ENCODE measurements at places on chromosomes 5 and 9. TPM values are rescaled to one million over a fixed set of nuclear protein-coding genes. Genes with fewer than 3 reads are reported as not detected.

DNA sequence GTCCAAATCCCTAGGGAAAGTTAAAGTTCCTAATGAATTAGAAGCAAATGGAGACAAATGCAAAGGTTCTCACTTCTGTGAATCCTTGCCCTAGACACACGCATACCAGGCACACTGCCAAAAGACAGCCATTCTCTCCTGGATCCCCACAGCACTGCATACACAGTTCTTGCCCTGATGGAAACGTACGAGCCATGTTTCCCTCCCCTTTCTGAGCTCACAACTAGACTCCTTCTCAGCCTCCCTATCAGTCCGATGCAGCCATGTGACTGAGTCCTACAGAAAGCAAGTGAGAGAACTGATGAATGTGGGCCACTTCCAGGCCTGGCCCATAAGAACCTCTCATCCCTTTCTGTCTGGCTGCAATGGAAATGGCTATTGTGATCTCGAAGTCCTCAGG lies 92.0 kb downstream of the ZNF608 start:
- peaks cover 10% of the 10 kb centered on the region for H3K4me1 ChIP-seq
- no peaks in the 10 kb centered on the region for H3K36me3 ChIP-seq
- no peak overlapping the region for H3K4me3 ChIP-seq
- no peak overlapping the region for H3K27ac ChIP-seq
- no peak for DNase-seq
- peaks cover 24% of the 10 kb centered on the region for H3K27me3 ChIP-seq

GRCh38 chr5:13987843-13988464 lies 43.5 kb upstream of the DNAH5 start:
- H3K27me3 ChIP-seq, result no peaks in the 10 kb centered on the region
- DNase-seq, result peak; percentile 26
- no peak overlapping the region for H3K27ac ChIP-seq
- no peaks in the 10 kb centered on the region for H3K36me3 ChIP-seq

DNA sequence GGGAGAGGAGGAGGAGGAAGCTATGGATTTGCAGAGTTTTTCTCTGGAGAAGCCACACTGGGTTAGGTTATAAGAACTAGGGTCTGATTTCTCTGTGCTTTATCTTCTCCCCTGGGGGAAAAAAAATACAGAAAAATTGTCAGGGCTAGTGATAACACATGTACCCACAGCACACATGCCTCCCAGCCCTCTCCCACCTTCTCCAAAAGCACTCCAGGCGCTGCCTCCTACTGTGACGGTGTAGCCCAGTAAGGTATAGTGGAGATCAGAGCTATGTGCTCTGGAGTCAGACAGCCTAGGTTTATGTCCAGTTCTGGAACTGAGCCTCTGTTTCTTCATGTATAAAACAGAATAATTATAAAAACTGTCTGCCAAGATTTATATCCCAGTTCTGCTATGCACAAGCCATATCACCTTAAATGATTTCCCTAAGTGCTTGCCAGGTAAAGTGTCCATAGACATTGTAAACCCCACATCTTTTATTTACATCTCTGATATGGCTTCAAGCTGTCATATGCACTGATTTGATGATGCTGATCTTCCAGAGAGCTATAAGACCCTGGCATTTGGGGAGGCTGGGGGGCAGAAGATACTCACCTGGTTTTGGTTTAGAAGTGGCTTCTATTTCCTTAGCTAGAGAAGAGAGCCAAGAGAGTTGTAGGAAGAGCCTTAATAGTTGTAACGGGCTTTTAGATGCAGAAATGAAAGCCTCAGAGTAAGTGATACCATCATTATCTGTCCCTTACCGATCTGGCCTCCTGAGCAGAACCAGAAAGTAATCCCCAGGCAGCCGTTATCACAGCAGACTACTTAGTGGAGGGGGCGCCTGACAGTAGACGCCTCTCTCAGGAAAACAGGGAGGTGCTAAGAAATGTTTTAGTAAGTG lies 7.6 kb downstream of the SLC1A3 start:
- no peaks in the 10 kb centered on the region for H3K36me3 ChIP-seq
- DNase-seq, result no peak
- H3K4me3 ChIP-seq, result no peak overlapping the region
- no peak overlapping the region for H3K27ac ChIP-seq
- peaks cover 18% of the 10 kb centered on the region for H3K27me3 ChIP-seq

GRCh38 chr5:76389513-76390154 lies 13.5 kb upstream of the IQGAP2 start:
- peak overlapping the region; percentile 15 for H3K27ac ChIP-seq
- no peak overlapping the region for H3K4me3 ChIP-seq
- peaks cover 57% of the 10 kb centered on the region for H3K4me1 ChIP-seq
- no peak for DNase-seq

- no peaks in the 10 kb centered on the region for H3K27me3 ChIP-seq
- no peak overlapping the region for H3K27ac ChIP-seq
- no peaks in the 10 kb centered on the region for H3K4me1 ChIP-seq
- no peaks in the 10 kb centered on the region for H3K36me3 ChIP-seq
- H3K4me3 ChIP-seq, result no peak overlapping the region
- DNase-seq, result no peak
Observed at GRCh38 chr5:67799732-67800234, 415.8 kb upstream of the PIK3R1 start.

GRCh38 chr5:111254613-111255012 lies 30.4 kb downstream of the CAMK4 start:
- H3K36me3 ChIP-seq, result peaks cover 9% of the 10 kb centered on the region
- H3K27ac ChIP-seq, result peak overlapping the region; percentile 53
- H3K4me3 ChIP-seq, result peak overlapping the region; percentile 56

ENTREP1 gene
- not detected for total RNA-seq

GRCh38 chr9:121622387-121623203 lies 28.8 kb upstream of the DAB2IP start:
- DNase-seq, result no peak
- H3K27me3 ChIP-seq, result peaks cover 6% of the 10 kb centered on the region
- H3K4me3 ChIP-seq, result no peak overlapping the region
- H3K4me1 ChIP-seq, result peaks cover 4% of the 10 kb centered on the region
- H3K36me3 ChIP-seq, result no peaks in the 10 kb centered on the region

PAPPA gene
- not detected for total RNA-seq

- peak overlapping the region; percentile 89 for H3K4me3 ChIP-seq
- H3K4me1 ChIP-seq, result peaks cover 40% of the 10 kb centered on the region
- H3K27me3 ChIP-seq, result no peaks in the 10 kb centered on the region
- peak; percentile 71 for DNase-seq
- peaks cover 40% of the 10 kb centered on the region for H3K36me3 ChIP-seq
Observed at GRCh38 chr9:86303316-86303975, 21.1 kb upstream of the ISCA1 start.

GRCh38 chr5:111076091-111076490 lies 4.6 kb downstream of the TSLP start:
- peaks cover 4% of the 10 kb centered on the region for H3K36me3 ChIP-seq
- H3K4me1 ChIP-seq, result peaks cover 49% of the 10 kb centered on the region
- no peak for DNase-seq

DNA sequence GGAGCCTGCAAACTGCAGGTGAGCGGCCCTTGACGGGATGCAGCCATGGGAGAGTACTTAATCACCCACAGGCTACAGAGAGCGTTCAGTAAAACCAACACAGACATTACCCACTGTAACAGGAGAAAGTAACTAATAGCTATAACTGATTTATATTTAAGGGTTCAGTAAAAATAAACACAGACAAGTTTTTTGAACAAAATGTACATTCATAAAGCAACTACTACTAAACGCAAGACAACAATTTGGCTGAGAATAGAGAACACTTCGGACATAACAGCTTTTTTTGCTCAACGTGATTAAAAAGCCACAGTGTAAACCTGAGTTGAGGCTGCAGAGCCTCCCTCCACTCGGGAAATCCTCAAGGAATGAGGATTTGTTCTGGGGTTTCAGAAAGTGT lies 61.7 kb downstream of the LIFR start:
- H3K27me3 ChIP-seq, result peaks cover 15% of the 10 kb centered on the region

DNA sequence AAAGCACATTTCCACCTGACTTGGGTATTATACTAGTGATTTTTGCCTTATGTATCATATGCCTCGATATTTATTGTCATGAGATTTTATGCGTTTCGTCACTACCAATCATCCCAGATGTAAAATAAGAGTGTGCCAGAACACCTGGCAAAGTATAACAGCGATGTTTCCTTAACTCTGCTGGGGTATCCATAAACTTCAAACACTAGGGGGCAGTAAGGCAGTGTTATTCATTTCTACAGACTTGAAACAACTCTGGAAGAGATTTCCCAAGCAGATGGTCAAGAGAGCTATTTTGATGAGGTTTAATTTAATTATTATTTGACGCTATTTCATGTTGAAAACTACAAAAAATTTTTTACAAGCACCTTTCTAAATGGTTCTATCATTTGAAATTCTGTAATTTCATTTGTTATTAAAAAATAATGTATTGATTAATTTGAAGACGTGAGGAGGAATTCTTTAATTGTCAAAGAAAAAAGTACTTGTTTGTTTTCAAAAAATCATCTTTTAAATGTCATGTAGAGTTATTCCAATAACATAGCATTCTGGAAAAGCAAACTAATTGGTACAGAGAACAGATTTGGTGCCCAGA lies 388.5 kb upstream of the CTNND2 start:
- no peaks in the 10 kb centered on the region for H3K4me1 ChIP-seq
- H3K27ac ChIP-seq, result no peak overlapping the region
- no peak for DNase-seq
- no peaks in the 10 kb centered on the region for H3K27me3 ChIP-seq
- H3K36me3 ChIP-seq, result no peaks in the 10 kb centered on the region
- no peak overlapping the region for H3K4me3 ChIP-seq

CPEB4 gene
- 19.0 TPM for total RNA-seq

- H3K36me3 ChIP-seq, result no peaks in the 10 kb centered on the region
- H3K4me1 ChIP-seq, result no peaks in the 10 kb centered on the region
- H3K27me3 ChIP-seq, result peaks cover 21% of the 10 kb centered on the region
- DNase-seq, result no peak
- H3K4me3 ChIP-seq, result no peak overlapping the region
- no peak overlapping the region for H3K27ac ChIP-seq
Observed at GRCh38 chr9:90309809-90310520, 332.7 kb downstream of the DIRAS2 start.

DNA sequence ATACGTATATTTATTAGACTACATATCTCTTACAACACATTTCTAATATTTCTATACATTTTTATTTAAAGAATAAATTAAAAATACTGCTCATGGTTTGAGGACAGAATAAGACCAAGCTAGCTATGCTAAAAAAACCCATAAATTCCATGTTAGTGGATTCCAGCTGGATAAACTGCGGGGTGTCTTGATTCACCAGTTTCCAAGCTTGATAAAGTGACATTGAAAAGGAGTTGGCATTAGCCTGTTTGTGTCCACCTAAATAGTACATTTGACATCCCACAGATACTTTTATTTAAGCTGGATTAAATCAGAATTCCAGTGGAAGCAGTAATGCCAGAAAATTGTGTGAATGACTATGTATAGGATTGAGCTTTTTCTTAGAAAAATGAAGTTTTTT lies 80.1 kb downstream of the GABRA6 start:
- no peaks in the 10 kb centered on the region for H3K4me1 ChIP-seq
- no peak overlapping the region for H3K27ac ChIP-seq
- peaks cover 2% of the 10 kb centered on the region for H3K36me3 ChIP-seq
- DNase-seq, result no peak
- no peak overlapping the region for H3K4me3 ChIP-seq
- no peaks in the 10 kb centered on the region for H3K27me3 ChIP-seq

GRCh38 chr9:79652598-79652997 lies 80.8 kb downstream of the TLE4 start:
- H3K36me3 ChIP-seq, result peaks cover 5% of the 10 kb centered on the region
- no peak overlapping the region for H3K27ac ChIP-seq
- no peak overlapping the region for H3K4me3 ChIP-seq
- no peaks in the 10 kb centered on the region for H3K27me3 ChIP-seq
- DNase-seq, result no peak
- H3K4me1 ChIP-seq, result no peaks in the 10 kb centered on the region

Data from activated T-cell treated with anti-CD3 and anti-CD28 coated beads, Interleukin-2, amount 50 U/mL, for 72 hours (primary cell).